ENCODE measurements at places on chromosomes 13 and 19.

- DNase-seq, result no peak
Measured at GRCh38 chr13:23418776-23419683, 14.5 kb downstream of the SACS start.

GRCh38 chr19:15154002-15154612 lies 46.7 kb downstream of the NOTCH3 start:
- DNase-seq, result no peak

DNA sequence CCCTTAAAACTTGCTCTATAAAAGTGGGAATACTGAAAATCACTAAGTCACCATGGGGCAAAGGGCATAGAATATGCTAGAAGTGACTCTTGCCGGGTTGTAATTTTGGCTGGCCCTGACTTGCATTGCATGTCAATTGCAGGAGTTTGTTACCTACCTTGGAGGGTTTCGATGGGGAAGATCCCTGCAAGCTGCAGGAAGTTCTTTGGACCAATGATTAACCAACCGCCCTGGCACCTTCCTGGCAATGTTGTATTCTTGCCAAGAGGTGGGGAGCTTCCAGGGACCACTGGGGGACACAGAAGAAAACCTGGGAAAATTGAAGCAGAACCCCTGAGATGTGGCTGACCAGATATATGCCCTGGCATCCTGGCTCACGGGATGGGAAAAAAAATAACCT lies 235.8 kb downstream of the B3GLCT start:
- DNase-seq, result no peak

DNA sequence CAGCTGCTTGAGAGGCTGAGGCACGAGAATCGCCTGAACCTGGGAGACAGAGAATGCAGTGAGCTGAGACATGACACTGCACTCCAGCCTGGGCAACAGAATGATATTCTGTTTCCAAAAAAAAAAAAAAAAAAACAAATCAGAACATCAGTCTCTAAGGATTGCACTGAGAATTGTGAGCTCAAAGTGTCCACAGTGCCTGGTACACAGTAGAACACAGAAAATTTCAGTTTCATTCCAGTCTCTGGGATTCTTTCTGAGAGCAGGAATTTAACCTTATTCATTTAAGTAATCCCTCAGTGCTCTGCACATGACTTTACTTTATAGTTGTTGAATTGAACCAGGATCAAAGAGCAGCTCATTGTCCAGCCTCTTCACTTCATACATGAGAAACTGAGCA lies 25.9 kb upstream of the GATAD2A start:
- no peak for DNase-seq

DNA sequence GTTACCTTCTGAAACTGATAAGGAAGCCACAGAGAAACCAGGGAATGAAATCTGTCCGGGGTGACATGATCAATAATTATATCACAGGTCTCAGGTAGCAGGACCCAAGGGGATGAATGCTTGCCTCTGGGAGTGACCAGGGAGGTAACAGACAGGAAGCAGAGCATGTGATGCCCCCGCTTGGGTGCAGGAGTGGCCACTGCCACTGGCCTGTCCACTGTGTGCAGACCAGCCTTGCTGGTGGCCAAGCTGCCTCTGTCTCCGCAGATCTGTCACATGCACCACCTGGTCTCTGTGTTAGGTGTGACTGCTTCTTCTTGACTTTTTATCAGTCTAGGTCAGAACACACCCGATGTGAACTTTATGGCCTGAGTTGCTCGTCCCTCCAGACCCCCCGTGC lies 71.8 kb downstream of the PEPD start:
- no peak for DNase-seq

DNA sequence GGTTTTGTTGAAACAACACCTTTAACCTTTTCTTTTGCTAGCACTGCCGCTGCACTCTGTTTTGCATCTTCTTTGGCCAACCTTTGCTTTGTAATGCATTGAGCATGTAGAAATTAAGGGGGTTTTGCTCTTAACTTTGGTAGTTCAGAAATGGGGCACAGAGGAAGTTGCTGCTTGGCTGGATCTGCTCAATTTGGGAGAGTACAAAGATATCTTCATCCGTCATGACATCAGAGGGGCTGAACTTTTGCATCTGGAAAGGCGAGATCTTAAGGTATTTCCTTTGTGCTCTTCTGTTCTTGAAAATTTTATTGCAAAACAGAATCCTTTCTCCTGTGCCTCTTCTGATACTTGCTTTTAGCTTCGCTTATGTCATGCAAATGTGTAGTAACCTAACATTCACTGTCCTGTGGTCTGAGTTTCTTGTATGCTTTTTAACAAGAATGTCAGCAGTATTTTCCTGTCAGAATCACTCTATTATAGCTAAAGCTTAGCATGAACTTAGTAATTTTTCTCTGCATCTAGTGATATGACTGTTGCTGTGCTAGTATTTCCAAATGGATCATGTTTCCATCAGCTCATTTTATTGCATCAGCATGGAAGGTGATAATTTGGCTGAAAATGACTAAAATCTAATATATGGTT lies 50.7 kb upstream of the AKAP11 start:
- DNase-seq, result no peak

All from T-helper 17 cell (primary cell).